ENCODE measurements at places on chromosomes 12 and 14.

DNA sequence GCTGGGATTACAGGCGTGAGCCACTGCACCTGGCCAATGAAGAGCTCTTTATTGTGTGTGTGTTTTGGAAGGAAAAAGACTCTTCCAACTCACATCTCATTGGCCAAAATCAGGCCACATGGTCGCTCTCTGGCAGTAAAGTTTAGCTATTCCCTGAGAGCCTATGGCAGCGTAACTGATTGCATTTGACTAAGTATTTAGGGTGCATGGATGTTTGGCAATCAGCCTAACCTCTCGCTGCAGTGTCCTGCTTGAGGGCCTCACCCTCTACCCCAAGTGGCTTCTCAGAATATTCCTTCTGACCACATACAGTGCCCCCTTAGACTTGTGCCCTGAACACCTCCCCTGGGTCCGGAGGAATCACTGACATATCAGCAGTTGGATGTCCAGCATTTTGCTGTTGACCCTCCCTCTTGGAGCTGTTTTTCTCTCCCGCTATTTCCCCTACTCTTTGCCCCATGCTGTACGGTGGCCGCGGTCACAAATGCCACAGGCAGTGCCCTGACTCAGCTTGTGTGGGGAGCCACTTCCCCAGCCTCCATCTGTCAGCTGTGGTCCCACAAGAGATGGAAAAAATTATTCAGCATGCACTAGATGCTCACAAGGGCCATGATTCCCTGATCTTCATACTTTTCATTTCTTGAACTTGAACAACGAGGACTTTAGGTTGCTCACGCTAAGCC, 9.5 kb downstream of the PHETA1 start:
- no peak for DNase-seq

GRCh38 chr12:39393179-39393578, 49.7 kb downstream of the KIF21A start:
- no peak for DNase-seq

- no peak for DNase-seq
Measured at GRCh38 chr12:54005853-54006558, 2.8 kb upstream of the HOXC8 start.

DNA sequence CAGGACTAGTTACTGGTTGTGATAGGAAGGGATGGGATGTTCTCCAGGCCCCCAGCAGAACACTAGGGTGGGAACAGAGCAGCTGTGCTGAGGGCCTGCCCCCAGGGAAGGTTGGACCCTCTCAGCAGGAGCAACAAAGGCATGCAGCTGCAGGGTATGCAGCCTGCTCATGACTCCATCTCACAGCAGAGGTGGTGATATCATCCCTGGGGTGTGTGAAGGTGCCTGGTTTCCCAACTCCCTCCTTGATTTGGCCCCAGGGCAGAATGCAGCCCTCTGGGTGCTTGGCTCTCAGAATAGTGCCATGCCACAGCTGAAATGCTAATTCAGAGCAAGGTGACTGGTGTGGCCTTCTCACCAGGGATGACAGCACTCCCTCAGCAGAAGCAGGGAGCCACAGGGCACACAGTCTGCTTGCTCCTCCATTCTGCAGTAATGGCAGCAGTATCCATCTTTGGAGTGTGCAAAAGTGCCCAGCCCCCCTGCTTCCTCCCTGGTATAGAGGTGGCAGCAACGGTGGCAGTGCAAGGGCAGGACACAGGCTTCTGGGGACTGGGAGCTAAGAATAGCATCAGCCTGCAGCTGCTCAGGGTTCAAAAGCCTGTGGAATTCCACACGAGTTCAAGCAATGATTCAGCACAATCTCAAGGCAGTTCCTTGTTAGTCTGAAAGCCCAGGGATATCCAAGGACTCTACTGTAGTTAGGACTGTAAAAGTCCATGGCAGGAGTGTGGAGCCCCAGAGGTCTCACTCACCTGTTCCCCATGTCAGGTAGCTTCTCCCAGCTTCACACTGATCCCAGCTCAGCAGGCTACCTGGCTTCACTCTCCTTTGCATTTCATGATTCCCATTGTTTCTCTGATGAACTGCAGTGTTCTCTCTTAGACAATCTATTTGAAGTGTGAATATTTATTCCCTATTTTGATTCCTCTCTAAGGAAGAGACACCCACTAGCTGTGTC, 298.1 kb upstream of the FOXG1 start:
- no peak for DNase-seq

DNA sequence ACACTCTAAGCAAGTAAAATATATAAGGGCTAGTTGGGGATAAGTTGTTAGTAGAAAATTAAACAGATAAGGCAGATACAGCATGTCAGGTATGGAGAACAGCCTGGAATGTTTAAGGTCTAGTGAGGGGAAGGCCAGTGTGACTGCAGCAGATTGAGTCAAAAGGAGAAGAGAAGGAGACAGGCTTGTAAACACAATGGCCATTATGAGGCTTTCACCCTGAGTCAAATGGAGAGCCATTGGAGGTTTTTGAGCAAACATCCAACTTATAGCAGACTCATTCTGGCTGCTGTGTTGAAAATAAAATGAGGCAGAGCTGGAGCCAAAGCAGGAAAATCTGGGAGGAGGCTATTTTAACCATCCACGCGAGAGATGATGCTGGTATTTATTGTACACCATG, 142.0 kb downstream of the DUSP6 start:
- no peak for DNase-seq

DNA sequence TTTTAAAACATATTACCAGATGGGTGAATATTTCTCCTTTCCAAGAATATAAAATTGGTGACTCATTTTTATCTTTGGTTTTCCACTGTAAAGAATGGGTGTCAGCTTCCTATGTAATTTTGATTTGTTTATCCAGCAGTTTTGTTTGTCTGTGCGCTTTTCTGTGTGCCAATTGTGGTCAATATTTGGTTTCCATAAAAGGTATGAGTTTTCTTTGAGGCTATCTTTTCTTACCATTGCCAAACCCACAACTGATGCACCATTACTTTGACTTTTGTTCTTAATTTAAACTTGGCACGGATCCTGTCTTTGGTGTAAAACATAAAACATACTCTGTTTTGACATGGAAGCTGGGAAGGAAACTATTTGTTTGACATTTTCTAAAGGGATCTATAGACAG, 78.8 kb upstream of the NAV3 start:
- peak; percentile 23 for DNase-seq

- no peak for DNase-seq
Measured at GRCh38 chr12:29160230-29160629, 11.2 kb downstream of the FAR2 start.

DNA sequence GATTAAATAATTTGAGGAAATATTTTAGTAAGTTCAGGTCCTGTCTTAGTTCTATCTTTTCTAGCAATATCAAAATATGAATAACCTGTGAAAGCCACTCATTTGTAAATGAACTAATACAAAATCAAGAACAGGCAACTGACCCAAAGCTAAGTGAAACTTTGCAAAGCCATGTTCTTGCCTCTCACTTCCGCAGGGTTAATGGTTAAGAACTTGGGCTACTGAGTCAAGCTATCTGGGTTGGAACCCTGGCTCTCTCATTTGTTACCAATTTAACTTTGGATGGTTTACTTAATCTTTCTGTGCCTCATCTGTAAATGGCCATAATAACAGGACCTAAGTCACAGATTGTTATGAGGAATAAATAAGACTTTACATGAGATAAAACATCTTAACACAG, 2.8 kb downstream of the KIF21A start:
- DNase-seq = no peak

DNA sequence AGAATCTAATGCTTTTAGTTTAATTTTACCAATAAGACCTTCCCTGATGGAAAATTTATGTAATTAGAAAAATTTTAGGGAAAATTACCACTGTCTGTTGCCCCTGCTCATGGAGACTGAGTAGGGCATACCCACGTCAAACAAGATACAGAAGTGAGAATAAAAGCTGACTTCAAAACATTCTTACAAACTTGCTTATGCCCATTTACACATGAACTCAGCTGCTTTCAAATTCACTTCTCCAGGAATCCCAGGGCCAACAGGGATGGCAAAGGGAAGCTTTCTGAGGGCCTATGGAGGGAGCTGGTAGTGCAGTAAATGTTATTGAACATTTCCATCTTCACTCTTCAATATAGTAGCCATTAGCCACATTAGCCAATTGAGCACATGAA, 4.8 kb upstream of the NINJ2 start:
- no peak for DNase-seq

DNA sequence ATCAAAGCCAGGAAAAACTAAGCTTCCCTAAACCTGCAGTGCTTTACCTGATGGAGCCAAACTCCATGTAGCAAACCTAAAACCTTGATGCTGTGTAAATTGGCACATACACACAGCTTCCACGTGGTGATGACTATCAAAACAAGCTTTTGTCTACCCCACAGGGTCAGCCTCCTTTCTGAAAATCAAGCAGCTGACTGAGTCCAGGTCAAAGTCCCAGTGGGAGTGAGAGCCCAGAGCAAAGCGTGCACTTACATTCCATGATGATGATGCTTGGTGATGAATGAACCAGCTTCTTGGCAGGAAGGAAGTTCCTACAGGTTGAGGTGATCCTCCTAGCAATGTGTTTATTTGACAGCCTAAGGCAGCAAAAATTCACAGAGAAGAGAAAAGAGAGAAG, 630.0 kb upstream of the TBX3 start:
- no peak for DNase-seq

- DNase-seq = peak; percentile 44
Measured at GRCh38 chr12:90858252-90858651, 96.7 kb downstream of the CCER1 start.

GRCh38 chr12:15707516-15708199, 81.5 kb downstream of the EPS8 start:
- no peak for DNase-seq

DNA sequence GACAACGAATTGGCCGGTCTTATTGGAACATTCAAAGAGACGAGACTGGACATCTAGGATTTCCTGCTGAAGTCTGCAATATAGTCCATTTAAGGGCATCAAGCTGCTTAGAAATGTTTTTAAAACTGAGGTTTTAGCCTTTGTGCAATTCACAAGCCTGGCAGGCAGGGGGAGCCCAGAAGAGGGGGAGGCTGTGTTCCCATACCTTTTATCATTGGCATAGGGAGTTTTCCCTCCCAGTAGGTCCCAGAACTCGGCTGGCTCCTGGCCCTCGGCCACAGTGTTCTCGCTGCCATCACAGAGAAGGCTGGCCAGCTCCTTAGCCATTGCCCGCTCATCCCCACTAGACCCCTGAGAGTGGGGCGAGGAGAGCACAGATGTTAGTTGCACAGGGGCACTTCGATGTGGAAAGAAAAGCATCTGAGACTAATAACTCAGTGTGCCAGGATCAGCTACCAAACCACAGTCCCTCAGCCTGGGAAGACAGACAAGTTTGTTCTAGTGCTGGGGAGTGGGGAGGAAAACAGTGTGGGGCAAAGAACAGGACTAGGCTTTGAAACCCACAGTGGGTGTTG, 15.1 kb downstream of the AVIL start:
- DNase-seq = peak; percentile 2

GRCh38 chr12:65414526-65414925, 136.0 kb downstream of the MSRB3 start:
- DNase-seq = no peak

GRCh38 chr14:91751719-91752118, 19.8 kb upstream of the CATSPERB start:
- no peak for DNase-seq

- no peak for DNase-seq
Measured at GRCh38 chr12:131940141-131940547, 9.6 kb upstream of the EP400 start.

GRCh38 chr12:106845902-106846301, 71.4 kb downstream of the RIC8B start:
- DNase-seq = no peak

GRCh38 chr14:101055776-101056374, 152.4 kb upstream of the RTL1 start:
- DNase-seq = no peak

- DNase-seq = no peak
Measured at GRCh38 chr14:56862836-56863235, 52.6 kb upstream of the OTX2 start.

DNA sequence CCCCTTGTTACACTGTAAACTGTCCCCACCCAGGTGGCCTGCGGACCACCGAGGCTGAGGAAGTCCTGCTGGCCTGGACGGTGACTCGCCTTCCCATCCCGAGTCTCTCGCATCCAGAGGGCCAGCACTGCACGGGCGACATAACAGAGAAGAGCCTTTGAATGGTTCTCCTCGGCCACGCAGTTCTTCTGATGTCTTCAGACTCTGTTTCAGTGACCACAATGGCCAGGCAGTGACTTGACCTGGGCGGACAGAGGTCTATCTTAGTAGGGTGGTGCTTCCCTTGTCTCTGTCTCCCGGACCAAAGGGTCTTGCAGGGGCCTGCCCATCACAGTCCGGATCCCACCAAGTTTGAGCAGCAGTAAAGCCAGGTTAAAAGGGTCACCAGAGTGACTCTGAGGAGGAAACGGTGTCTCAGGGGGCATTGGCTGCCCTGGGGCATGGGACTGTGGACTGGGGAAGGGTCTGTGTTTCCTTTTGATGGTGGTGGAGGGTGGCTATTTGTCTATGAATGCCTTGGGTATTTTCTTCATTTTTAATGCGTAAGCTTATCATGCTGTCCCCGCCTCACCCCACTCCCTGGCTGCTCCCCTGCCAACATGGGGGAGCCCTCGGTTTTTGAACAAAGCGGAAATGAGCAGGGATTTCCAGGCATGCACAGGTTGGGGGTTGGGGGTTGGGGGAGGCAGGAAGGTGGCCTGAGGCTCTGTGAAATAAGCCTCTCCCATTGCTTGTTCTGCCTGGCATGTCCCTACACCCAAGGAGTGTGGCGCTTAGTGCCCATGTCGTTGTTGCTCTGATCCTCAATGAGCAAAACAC, 10.3 kb downstream of the KRT85 start:
- DNase-seq = no peak

DNA sequence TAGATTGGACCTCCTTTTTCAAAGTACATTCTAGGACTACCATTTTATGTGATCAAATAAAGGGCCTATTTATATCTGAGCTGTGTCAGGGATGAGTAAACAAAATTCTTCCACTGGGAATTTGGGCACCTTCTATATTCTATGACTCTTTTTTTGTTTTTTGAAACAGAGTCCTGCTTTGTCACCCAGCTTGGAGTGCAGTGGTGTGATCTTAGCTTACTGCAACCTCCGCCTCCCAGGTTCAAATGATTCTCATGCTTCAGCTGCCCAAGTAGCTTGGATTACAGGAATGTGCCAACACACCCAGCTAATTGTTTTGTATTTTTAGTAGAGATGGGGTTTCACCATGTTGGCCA, 64.8 kb downstream of the DRAM1 start:
- DNase-seq = no peak

DNA sequence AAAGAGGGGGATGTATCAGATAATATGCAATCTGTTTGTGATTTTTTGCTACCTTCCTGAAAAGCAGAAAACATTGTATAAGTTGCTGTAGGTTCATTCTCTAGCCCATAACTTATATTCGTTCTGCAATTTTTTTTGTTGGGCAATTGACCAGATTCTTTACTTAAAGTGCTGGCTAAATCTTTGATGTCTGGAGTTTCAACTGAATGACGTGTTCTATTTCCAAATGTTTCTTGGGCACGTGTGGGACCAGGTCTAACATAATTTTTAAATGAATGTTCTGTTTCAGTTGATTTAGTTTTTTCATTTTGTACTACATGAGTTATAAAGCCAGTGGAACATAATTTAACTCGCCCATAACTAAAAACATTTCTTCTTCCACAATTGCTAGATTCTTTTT, 3.8 kb downstream of the MLH3 start:
- DNase-seq = no peak

- no peak for DNase-seq
Measured at GRCh38 chr12:81229759-81230158, 151.9 kb downstream of the ACSS3 start.
